ENCODE measurements at places on chromosomes 6 and 20.

DNA sequence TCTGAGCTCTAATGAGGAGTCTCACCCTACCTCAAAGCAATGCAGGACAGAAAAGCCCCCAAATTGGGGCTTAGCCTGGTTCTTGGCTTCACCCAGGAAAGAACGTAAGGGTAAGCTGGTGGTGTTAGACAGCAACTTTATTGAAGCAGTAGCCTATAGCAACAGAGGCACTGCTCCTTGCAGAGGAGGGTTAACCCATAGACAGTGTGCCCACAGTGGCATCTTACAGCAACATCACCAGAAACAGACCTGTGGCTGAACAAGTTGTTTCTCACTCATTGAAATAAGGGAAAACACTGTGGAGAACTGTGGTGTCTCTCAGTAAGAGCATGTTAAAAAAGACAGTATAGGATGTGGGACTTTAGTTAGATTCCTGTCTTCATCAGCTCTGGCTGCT lies 80.4 kb upstream of the SPTLC3 start:
- DNase-seq = no peak

- no peak for DNase-seq
Observed at GRCh38 chr6:558089-558488, 98.8 kb downstream of the HUS1B start.

- peak; percentile 11 for DNase-seq
Observed at GRCh38 chr6:73134588-73134987, 90.7 kb downstream of the KHDC1L start.

DNA sequence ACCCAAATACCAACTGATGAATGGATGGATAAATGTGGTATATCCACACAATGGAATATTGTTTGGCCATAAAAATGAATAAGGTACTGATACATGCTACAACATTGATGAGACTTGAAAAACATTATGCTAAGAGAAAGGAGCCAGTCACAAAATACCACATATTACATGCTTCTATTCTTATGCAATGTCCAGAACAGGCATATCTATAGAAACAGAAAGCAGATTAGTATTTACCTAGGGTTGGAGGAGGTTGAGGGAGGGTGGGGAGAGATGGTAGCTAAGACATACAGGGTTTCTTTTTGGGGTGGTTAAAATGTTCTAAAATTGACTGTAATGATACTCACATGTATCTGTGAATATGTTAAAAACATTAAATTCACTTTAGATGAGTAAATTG lies 24.8 kb upstream of the TBX18 start:
- DNase-seq = no peak

DNA sequence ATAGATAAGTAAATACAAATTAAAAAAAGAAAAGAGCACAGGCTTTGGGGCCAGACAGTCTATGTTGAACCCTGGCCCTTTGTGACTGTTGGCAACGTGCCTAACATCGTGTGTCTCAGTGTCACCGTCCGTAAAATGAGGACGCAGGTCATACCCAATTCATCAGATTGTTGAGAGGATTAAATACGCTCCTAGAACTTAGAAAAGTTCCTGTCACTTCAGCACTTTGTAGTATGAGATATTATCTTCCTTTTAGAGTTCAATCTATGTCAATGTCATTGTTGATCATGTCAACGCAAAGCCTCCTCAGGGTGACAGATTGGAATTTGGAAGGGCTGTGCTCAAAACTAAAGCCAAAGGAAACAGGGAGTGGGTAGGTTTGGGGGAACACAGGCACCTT lies 21.7 kb downstream of the SERPINB1 start:
- DNase-seq = no peak

- DNase-seq = no peak
Observed at GRCh38 chr6:50832912-50833311, 14.2 kb downstream of the TFAP2B start.

DNA sequence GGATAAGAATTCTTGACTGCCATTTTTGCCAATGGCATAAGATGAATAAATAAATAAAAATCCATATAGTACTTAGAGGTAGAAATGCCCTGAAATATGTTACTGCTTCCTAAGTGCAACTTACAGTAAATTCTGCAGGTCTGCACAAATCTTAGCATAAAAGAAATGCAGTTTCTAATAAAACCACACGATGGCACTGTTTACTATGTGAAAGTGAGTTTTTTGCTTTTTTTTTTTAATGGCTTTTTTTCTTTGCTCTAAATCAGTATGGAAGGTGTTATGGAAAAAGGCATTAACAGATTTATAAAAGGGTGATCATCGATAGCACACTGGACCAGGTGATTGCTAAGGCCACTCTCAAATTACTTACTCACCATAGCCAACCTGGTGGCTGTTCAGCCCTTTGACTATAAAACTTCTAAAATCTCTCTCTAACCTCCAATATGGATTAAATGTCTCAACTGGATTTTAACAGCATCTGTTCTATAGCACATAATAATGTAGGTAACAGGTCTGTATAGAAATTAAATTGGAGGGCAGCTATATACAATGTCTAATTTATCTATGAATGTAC lies 45.8 kb downstream of the AHI1 start:
- DNase-seq = peak; percentile 22

- DNase-seq = no peak
Observed at GRCh38 chr6:84774157-84774984, 10.0 kb upstream of the TBX18 start.

GRCh38 chr6:99353126-99353525 lies 3.7 kb upstream of the FAXC start:
- no peak for DNase-seq

- DNase-seq = no peak
Observed at GRCh38 chr20:6502219-6502618, 265.3 kb upstream of the BMP2 start.

GRCh38 chr6:161300823-161301222 lies 27.0 kb upstream of the AGPAT4 start:
- DNase-seq = no peak

- DNase-seq = no peak
Observed at GRCh38 chr6:148967011-148967520, 220.2 kb downstream of the UST start.

GRCh38 chr6:145406783-145407182 lies 328.5 kb downstream of the EPM2A start:
- DNase-seq = no peak

- DNase-seq = no peak
Observed at GRCh38 chr6:15242937-15243614, 2.8 kb upstream of the JARID2 start.

GRCh38 chr6:117423754-117424153 lies 2.0 kb downstream of the ROS1 start:
- DNase-seq = no peak

- no peak for DNase-seq
Observed at GRCh38 chr6:74075323-74075722, 379.3 kb downstream of the CD109 start.

DNA sequence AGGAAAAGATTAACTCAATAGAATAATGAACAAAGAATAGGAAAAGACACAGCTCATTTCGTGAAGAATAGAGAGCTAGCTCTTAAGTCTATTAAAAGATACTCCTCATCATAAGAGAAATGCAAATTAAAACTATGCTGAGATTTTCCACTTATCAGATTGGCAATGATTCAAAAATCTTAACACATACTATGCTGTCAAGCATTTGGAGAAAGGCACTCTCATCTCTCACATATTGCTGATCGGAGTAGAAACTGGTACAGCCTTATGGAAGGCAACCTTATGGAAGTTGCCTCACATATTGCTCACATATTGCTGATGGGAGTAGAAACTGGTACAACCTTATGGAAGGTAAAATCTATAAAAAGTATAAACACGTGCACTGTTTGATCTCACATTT lies 21.4 kb upstream of the PLAGL1 start:
- no peak for DNase-seq

GRCh38 chr6:36627141-36627540 lies 33.0 kb downstream of the SRSF3 start:
- no peak for DNase-seq

DNA sequence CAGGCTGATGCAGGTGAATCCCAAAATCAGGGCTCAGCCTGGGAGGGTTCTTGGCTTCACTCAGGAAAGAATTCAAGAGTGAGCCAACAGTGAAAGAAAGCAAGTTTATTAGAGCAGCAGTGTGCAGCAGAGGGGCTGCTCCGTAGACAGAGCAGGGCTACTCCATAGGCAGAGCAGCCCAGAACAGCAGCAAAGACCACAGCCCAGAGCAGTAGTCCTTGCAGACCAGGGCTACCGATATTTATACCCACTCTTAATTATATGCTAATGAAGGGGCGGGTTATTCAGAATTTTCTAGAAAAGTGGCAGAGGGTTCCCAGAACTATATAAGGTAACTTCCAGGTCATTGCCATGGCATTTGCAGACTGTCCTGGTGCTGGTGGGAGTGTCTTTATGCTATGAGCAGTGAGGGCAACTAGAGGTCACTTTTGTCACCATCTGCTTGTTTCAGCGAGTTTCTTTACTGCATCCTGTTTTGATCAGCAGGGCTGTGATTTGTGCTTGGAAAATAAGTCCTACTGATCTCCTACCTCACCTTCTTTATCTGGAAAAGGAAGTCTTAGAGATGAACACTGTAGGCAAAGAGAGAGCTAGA lies 39.8 kb upstream of the PTPN1 start:
- no peak for DNase-seq

GRCh38 chr6:42786525-42786985 lies 4.7 kb downstream of the BICRAL start:
- DNase-seq = no peak

DNA sequence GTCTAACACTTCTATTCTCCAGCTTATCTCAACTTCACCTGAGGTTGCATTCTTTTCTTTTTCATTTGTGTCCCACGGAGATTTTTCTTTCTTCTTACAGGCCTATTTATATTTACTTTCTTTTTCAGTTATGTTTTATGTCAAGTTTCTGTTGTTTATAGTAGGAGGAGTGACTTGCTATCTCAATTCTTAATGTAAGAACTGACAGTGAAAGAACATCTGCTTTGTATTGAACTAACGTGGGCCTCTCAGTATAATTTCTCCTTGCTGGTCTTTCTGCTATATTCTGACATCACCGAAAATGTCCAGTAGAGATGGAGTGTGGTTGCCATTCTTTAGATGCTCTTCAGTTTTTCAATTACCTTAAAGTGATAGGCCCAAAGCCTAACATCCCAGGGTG lies 521.7 kb downstream of the EPM2A start:
- no peak for DNase-seq

Measured in HEK293T (cell line).